ENCODE measurements at places on chromosomes 4 and X. TPM values are rescaled to one million over a fixed set of nuclear protein-coding genes. Genes with fewer than 3 reads are reported as not detected.

The DMRTC1 gene
- not detected for total RNA-seq

The CXCL8 gene
- total RNA-seq = 17.8 TPM

The CCDC149 gene
- 1.4 TPM for total RNA-seq

The SASH3 gene
- not detected for total RNA-seq

The SPANXA1 gene
- total RNA-seq = not detected
